Activated T-helper 1 cell treated with Interleukin-2 at 50 U/mL for 16 hours (primary cell): ENCODE measurements at places on chromosomes 2 and 18.

DNA sequence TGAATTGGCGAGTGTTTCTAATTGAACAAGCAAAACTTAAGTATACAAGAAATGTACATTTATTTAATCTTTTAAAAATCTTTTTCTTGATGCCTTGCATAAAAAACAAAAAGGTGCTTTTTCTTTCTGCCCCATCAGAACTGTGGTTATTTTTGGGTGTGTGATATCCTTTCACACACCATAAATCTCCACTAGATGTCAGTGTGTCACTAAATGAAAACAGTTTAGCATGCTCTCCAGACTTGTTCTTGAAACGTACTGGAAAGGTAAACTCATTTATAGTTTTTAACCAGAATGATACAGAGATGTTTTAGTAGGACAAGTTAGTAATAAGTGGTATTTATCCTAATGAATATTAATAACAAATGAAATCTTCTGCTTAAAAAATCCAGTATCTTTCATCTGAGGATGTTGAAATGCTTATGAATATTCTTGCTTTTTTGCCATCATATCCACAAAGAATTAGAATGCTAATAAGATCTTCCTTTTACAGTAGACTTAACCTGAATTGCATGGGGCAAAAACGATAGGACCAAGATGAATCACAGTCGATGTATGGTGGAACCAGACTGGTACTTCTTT is 96.8 kb downstream of the UBE2E3 start:
- no peak for DNase-seq

DNA sequence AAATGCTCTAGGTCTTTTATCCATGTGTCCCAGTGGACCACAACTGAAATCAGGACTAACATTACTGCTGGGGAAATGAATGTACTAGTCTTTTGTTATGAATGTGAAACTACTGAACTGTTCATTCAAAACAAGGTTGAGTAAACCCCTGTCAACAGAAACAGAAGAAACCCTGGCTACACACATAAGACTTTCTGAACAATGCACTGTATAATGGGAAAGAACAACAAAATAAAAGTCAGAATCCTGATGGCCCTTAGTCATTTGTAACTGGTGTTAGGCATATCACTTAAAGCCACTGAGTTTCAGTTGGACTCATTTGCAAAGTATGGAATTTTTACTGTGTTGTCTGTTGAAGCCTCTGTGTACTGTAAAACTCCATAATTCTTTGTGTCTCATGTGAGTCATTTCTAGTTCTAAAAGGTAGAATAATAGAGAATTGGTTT is 77.0 kb upstream of the UBXN4 start:
- no peak for DNase-seq

GRCh38 chr18:68679528-68679927 is 35.4 kb downstream of the TMX3 start:
- no peak for DNase-seq

- DNase-seq: no peak
These were observed 2.9 kb downstream of the SPTBN1 start for GRCh38 chr2:54459037-54459441.

- DNase-seq: no peak
These were observed 132.9 kb downstream of the CDH2 start for GRCh38 chr18:28044036-28044435.

DNA sequence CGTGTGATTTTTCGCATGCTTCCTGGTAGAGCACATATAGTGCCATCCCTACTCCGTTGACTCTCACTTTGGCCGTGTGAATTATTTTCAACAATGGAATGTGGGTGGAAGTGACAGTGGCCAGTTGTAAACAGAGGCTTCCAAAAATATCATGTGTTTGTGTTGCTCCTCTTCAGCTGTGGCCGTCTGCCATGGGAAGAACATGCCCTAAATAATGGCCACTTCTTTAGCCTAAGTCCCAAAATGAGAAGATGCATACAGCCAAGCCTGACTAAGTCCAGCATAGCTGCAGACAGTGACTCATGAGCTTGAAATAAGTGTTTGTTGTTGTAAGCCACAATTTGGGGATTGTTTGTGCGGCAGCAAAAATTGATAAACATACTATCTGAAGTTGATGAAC is 8.9 kb upstream of the GALNT1 start:
- DNase-seq: no peak

DNA sequence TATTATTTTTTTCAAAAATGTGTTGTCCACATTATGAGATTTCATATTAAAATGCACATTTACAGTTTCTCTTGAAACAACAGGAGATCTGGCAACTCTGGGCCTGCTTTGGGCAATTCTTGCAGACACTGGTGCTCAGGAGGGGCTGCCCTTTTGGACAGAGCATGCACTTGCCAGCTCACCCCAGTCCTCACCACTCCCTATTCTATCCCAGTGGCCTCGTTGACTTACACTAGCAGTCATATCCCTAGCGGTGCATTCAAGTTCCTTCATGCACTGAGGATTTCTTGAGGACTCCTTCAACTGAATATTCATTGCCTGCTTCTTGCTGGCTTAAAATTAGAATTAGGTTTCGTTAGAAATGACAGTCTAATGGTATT is 87.9 kb upstream of the FHL2 start:
- no peak for DNase-seq

DNA sequence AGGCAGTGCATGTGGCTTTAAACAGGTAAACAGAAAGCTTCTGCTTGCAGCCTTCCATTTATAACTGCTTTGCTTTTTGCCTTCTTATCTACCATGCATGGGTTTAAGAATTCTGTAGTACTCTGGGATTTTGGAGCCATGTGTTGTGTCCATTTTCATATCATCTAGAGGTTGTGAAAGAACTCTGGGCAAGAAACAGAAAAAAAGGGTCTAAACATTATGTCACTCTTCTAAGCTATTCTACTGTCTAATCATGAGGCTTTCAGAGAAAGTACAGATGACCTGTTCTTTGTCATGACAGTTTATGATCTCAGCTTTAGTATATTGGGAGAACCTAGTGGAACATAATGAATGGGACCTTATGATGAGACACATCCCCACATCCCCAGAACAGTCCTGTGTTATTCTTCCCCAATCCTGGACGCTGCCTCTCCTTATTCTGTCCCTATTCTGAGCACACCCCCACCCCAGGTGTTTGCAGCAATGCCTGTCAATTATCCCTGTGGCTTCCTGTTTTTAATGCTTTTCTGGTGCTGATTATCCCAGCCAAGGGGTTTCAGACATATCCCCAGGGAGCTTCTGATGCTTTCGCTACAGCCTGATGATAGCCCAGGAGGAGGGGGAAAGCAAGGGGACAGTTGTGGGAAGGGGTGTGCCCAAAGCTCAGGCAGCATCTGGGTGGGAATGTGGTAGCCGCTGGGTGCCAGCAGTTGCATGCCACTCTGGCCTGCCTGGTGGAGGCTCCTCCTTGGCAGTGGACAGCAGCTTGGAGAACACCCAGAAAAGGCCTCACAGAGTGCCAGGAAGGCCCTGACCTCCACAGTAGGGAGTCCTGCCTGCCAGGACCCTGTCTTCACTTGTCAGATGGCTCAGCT is 169.5 kb upstream of the MAP3K20 start:
- DNase-seq: no peak

GRCh38 chr2:10265329-10266132 is 37.2 kb upstream of the HPCAL1 start:
- DNase-seq: no peak

DNA sequence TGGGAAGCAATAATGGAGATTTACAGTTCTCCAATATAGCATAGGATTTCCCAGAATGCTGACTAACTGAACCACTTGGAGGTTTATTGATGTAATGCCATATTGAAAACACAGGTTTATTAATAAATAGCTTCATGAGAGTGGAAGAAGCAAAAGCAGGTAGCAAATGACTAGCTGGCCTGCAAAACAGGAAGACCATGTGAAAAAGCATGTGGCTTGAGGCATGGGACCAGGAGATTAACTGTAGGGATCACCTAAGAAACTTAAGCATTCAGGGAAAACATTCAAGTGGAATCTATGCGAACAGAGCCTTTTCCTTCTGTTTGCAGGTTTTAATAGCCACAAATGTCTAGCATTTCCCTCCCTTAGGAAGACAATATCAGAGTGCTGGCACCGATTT is 679.7 kb downstream of the ZEB2 start:
- DNase-seq: no peak
